T-helper 2 cell (primary cell): ENCODE measurements at places on chromosomes 5 and 9.

DNA sequence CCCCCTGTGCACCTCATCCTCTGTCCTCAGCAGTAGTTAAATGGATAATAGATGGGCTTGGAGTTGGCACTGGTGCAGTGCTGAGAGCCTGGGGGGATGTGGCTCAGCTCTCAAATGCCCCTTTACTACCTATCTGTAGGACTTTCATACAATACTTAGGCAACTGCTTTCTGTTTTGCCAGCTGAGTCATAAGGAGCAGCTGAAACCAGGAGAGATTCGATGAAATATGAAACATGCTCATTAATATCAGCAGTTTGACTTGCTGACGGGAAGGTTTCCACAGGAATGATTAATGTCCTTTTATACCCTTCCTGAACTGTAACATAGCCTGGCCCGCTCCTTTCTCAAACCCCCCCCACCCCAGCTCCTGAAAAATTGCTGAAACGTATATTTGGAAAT, 142.6 kb downstream of the SAXO1 start:
- no peak for DNase-seq

DNA sequence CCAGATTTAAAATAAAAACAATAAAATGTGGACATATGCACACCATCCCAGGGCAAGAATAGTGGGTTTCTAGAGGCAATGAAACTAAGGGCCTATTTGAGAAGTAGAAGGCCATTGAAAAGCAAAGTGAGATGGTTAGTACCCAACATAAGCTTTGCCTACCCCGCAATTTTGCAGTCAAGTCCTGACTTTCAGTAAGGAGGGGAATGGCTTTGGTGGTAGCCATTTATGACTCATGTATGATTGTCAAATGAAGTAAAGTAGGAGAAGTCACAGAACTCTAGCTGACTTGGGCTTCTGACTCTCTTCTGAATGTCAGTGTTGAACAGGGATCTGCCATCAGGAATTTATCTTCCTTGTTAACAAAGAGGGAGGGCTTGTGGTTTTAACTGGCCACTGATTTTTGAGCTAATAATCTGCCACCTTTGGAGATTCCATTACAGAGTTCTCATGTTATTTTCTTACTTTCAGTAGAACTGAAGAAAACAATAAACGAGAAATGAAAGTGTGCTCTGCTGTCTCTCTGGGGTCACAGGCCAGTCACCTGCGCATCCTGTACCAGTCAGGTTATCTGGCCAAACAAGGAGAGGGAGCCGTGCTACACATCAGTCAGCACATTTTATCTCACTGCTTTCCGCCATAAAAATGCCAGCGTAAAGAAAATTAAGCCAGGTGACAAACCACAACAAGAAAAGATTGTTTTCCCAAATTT, 14.3 kb upstream of the SNCAIP start:
- no peak for DNase-seq

- DNase-seq: no peak
Observed at GRCh38 chr9:127148014-127148413, 25.6 kb upstream of the ANGPTL2 start.

DNA sequence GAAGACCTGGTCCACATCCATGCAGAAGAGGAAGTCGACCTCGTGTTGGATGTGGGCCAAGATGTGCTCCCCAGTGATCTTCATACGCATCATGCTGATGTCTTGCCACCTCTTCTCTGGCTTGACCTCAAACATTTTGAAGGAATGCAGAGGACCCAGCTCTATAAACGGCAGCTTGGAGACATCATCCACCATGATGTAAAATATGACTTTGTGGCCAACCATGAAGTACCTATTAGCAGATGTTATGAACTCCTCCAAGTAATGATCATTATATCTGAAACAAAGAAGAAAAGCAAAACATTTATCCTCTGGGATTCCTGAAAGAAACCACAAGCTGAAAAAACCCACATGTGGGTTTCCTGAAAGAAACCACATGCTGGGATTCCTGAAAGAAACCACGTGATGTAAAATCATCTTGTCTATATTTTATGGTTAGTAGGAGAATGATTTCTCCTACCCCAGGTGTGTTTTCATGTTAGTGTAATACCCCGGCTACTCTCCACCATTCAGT, 52.3 kb downstream of the GGTA1 start:
- DNase-seq: no peak

- DNase-seq: no peak
Observed at GRCh38 chr5:31937226-31937625, 236.9 kb downstream of the GOLPH3 start.

DNA sequence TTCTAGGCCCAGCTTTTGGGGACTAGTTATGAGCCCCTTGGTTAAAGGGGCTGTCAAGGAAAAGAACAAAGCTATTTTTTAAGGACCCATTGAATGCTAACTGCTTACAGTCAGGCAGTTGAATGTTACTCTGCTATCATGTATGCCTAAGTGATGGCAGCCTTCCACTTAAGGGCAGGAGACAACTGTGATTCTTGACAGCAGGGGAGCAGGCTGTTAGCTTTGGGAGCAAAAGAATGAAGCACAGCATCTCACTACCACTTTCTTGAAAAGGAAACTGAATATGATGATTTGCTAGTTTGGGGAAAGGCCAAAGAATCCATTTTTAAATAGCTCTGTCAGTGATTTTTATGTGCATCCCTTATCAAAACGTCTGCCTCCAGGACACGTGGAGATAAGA, 221.6 kb downstream of the SH3GL2 start:
- no peak for DNase-seq

DNA sequence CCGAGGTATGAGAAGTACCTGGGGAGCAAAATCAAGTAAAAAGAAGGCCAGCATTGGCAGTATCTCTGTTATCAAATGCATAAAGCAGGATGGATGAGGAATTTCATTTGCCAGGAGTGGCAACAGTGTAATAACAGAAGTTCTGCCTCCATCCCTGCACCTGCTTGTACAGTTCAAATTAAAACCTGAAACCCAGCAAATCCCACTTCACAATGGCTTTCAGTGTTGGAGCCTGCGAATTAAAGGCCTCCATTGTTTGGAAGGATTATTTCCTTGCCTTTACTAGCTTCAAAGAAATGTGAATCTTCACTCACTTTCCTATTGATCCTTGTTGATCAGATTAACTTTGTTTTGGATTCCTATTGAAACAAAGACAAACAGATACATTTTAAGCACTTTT, 31.5 kb upstream of the IRX1 start:
- no peak for DNase-seq

- DNase-seq: no peak
Observed at GRCh38 chr9:5790923-5791322, 42.0 kb downstream of the ERMP1 start.

GRCh38 chr9:74696520-74696919, 191.2 kb downstream of the TRPM6 start:
- peak; percentile 4 for DNase-seq

GRCh38 chr5:172076761-172077244, 70.4 kb upstream of the FBXW11 start:
- DNase-seq: no peak

GRCh38 chr5:138514021-138514420, 29.0 kb downstream of the ETF1 start:
- DNase-seq: no peak

DNA sequence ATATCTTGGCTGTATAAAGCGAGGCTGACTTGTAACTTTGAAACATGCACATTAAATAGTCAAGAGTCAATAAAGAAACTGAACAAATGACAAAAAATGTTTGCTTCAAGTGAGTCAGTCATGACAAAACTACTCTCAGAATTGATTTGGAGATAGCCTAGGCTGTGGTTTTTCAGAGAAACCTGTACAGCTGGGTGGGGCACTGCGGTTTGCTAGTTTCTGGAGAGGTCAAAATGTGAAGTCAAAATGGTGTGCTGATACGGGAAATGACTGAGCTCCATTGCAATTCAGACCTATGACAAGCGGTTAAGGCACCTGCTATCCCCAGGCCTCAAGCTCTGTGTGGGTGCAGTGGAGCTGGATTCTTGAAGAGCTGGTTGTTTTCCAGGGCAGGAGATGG, 10.3 kb upstream of the CD180 start:
- DNase-seq: peak; percentile 99

DNA sequence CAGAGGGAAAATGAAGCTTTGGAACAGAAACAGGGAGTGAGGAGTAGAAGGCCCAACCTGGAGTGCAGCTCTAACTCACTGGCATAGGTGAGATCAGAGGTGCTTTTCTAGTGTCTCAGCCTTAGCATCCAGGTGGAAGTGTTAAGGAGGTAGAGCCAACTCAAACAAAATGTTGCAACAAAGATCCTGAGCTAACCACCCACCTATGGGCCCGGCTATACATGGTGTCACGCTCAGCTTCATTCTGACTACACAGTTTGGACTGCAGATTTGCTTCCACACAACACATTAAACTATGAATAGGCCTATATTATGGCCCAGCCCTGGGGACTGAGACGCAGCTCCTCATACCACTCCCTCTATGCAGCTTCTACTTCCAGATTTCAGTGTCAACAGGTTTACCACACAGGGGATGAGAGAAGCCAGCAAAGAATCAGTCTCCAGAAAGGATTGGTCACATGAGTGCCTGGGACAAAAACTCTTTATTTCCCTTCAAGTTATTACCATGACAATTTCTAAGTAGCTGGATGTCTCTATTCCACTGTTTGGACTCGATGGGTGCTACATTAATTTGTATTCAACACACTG, 9.0 kb downstream of the C5orf63 start:
- DNase-seq: no peak

DNA sequence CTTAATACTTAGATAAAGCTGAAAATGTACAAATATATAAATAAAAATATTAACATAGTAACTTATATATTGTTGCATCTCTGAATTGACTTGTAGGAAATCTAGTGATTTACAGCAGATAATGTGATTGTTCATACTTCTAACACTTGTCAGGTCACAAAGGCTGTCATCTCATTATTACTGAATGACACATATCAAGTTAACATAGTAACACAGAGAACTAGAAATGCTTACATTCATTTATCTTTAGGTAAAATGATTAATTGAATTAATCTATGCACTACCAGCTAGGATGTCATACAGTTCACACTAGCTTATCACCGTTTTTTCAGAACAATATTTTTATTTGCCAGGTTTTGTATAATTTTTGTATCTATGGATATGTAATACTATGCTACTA, 189.8 kb upstream of the SH3GL2 start:
- no peak for DNase-seq

DNA sequence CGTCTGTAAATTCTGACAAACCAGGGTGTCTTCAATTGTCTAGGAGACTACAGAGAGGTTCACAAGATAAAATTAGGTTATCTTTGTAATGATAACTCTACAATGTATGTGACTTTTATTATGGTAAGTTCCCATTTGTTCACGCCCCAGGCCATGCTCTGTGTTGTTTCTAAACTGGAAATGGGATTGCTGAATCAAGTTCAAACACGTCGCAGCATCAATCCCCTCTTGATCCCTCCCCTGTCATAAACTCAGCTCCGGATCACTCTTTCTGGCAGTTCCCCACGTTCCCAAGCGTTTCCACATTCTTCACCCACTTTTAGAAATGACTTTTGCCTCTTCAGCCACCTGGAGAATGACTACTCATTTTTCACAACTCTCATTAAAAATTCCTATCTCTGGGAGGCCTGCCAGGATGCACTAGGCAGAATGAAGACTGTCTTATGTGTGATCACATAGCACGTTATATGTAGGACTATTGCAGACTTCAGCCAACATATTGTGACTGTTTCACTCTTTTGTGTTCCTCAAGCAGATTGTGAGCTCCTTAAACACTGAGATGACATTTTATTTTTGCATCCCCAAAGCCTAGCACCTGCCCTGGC, 1124.2 kb upstream of the WWC1 start:
- no peak for DNase-seq

DNA sequence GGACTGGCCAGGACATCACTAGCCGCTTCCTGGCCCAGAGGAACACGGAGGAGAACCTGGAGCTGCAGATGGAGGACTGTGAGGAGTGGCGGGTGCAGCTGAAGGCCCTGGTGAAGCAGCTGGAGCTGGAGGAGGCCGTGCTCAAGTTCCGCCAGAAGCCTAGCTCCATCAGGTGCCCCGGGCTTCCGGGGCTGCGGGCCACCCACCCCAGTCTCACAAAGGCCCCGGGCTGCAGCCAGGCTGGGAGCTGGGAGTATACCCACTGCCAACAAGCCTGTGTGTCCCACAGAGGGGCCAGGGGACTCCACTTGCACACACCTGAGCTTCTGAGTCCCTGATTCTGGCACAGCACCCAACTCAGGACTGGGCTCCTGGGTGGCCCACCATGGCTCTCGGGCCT, 1.7 kb upstream of the RABL6 start:
- DNase-seq: no peak

- no peak for DNase-seq
Observed at GRCh38 chr9:5562806-5563416, 52.6 kb downstream of the PDCD1LG2 start.

- no peak for DNase-seq
Observed at GRCh38 chr9:83656952-83657351, 34.0 kb downstream of the IDNK start.

DNA sequence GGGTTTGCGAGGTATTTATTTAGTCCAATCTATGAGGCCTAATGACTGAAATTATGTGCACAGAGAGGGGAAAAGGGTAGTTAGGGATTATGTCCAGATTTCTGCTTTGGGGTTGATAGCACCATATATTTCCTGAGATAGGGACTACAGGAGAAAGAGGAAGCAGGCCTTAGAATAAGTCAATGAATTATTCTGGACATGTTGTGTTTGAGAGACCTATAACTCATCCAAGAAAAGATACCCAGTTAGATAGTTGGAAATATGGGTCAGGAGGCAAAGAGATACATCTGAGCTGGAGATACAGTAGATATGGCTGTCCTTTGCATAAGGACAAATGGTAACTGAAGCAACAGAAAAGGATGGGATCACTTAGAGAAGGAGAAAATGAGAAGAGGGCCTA, 53.1 kb downstream of the NR3C1 start:
- no peak for DNase-seq

DNA sequence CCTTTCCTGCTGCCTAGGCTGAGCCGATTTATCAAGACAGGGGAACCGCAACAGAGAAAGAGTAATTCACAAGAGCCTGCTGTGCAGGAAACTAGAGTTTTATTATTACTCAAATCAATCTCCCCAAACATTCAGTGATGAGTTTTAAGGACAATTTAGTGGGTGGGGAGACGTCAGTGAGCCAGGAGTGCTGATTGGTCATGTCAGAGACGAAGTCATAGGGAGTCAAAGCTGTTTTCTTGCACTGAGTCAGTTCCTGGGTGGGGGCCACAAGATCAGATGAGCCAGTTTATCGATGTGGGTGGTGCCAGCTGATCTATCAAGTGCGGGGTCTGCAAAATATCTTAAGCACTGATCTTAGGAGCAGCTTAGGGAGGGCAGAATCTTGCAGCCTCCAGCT, 19.0 kb downstream of the SNX24 start:
- DNase-seq: peak; percentile 93

GRCh38 chr5:1429496-1429895, 15.7 kb downstream of the SLC6A3 start:
- DNase-seq: no peak

DNA sequence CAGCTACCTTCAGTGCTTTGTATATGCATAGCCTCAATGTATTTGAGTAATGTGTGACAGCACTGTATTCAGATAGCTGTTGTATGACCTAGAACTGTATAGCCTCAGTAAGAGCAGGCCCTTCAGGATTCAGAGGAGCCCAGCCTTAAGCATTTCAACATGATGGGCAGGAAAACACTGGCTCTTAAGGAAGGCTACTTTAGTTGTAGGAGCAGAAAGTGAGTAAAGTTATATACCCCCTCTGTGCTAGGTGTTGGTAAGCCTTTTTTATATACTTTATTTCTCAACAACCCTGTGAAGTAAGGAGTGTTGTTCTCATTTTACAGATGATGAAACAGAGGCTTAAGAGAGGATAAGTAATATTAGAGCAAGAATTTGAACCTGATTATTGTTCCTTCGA, 1.5 kb upstream of the GPR21 start:
- DNase-seq: no peak

GRCh38 chr5:93246090-93246855, 334.7 kb downstream of the NR2F1-AS1 start:
- DNase-seq: no peak
